ENCODE measurements at places on chromosomes 4 and X.
A peak's percentile ranks its signal among the peaks of the same experiment; 100 is the strongest.

- DNase-seq: no peak
Measured at GRCh38 chrX:136689436-136689835, 41.5 kb downstream of the CD40LG start.

GRCh38 chr4:152348670-152349069 lies 187.2 kb downstream of the FBXW7 start:
- DNase-seq: peak; percentile 5

GRCh38 chr4:18722748-18723191 lies 701.2 kb upstream of the LCORL start:
- DNase-seq: no peak

- no peak for DNase-seq
Measured at GRCh38 chr4:63524764-63525163, 884.5 kb downstream of the TECRL start.

DNA sequence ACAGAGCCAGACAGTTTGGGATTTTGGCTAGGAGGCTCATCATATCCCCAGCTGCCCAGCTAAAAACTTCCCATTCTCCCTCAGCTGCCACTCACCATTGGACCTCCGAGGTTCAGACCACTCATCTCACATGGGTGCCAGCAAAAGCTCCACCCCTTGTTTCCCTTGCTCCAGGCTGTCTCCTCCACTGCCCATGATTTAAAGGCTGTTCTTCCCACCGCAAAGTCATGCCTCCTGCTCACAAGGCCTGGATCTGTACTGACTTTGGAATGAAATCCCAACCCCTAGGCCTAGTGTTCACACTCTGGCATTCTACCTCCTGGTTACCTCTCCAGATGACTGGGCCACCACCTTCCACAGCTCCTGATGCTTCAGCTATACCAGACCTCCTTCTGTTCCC lies 142.2 kb upstream of the EOLA2 start:
- no peak for DNase-seq

GRCh38 chrX:109327251-109327650 lies 154.6 kb downstream of the GUCY2F start:
- DNase-seq: no peak

All from AG08395 (cell line).